ENCODE measurements at places on chromosomes 1 and 21.

DNA sequence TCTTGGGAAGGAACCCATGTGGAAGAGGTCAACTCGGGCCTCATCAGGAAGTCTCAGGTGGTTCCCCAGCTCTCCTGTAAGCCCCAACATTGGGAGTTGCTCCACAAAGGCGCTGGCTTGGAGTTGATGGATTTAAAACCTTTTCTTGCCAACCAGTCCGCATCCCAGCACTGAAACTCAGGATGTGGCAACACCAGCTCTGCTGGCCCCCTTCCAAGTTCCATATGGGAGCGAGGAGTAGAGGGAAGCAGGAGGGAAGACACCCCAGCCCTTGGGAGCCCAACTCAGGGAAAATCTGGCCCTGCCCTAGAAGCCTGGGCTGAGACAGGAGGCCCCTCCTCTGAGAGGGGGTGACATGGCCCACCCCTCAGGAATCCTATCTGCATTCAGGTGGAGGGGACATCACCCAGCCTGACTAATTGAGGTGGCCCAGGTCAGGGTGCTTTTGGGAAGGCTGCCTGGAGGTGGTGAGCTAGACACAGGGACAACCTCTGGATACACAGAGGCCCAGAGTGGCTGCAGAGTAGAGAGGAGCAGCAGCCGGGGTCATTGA lies 33.1 kb upstream of the DMBX1 start:
- no peak for DNase-seq

GRCh38 chr1:58732087-58732775 lies 32.4 kb upstream of the MYSM1 start:
- DNase-seq, result no peak

GRCh38 chr1:58584082-58584895 lies 7.2 kb upstream of the TACSTD2 start:
- DNase-seq, result no peak

DNA sequence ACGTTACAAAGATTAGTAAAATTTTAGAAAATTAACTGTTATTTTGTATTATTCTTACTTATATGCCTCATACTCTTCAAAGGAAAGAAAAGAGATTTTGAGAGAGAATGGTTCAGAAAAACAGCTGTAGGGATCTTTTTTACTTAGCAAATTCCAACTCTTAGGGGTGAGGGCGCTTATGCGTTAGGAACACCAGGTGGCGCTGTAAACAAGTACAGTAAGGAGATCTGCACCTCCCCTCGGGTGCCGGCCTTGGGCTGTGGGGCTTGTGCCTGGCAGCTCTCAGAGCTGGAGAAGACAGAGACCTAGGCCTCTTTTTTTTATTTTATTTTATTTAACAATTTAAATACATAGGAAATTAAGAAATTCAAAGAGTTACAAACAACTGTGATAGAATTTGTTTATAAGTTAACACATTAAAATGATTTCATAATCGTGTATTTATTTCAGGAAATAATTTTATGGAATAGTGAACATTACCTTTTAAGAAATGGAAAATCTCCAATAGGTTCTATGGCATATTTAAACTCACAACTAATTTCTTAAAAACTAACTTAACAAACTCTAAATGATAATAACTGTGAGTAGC lies 32.6 kb downstream of the UTP25 start:
- peak; percentile 38 for DNase-seq

DNA sequence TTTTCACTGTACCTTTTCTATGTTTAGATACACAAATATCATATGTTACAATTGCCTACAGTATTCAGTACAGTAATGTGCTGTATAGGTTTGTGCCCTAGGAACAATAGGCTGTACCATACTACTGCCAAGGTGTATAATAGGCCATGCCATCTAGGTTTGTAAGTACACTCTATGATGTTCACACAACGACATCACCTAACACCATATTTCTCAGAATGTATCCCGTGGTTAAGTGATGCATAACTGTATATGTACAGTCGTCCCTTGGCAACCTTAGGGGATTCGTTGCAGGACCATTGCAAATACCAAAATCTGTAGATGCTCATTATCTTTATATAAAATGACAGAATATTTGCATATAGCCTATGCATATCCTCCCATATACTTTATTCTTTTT lies 5.8 kb upstream of the SSR2 start:
- no peak for DNase-seq

GRCh38 chr1:236568285-236568894 lies 35.9 kb downstream of the HEATR1 start:
- DNase-seq, result no peak
